Stimulated activated CD8-positive, alpha-beta memory T cell treated with anti-CD3 and anti-CD28 coated beads, Interleukin-4, amount 100 ng/mL, for 1 hour (primary cell): ENCODE measurements at places on chromosomes 7 and 10.

GRCh38 chr7:137454246-137454724 is 110.8 kb upstream of the PTN start:
- DNase-seq: no peak

GRCh38 chr7:55423277-55423711 is 58.2 kb downstream of the LANCL2 start:
- no peak for DNase-seq

- DNase-seq: no peak
Measured at GRCh38 chr10:72694476-72695369, 2.8 kb downstream of the MCU start.

DNA sequence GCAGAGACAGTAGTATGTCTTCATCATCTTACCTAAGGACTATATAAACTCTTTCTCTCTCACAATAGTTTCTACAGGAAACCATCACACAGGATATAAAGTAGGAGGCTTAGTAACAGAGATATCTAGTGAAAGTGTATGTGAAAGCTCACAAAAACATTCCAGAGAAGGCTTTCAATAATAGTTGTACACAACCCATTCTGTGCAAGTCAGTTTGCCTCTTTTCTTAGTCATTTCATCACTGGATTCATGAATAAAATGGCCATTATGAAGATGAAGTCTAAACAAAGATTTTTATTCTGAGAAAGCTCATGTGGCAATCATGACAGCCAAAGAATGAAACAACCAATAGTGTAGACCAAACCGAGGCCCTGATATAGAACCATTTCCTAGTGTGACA is 178.8 kb downstream of the GNAT3 start:
- DNase-seq: no peak
